H54 (cell line): ENCODE measurements at places on chromosomes 2 and 18.

DNA sequence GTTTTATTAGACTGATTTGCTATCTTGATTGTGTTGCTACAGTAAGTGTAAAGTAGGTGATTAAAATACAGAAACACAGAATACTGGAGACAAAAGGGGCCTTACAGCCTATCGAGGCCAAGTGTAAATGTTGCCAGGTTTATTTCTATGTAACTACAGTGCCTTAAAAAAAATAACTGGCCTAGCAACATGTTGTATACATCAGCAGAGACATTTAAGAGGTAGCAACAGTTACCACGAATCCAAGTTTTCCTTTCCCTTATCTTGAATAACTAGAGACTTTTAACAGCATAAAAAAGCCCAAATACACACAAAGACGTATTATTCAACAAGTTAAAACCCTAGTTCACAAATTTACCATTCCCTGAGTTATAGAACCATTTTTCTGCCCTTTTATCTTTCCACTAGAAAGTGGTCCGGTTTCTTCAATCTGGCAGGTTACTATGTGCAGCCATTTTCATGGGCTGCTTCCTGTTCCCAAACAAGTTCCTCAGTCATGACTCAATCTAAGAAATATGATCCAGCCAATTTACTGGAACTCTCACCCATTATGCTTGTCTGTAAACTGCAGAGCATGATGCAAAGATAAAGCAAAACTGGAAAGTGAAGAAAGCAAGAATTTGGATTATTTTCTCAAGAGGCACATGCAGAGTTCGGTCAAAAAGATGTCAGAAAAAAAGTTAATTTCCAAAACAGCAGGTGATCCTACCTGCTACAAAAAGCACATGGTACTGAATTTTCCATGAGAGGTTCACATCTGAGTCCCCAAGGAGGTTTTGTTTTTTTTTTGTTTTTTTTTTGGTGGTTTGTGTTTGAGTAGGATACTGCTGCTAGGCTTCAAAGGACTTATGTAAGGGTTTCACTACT, 22.2 kb downstream of the NFE2L2 start:
- DNase-seq = peak; percentile 49

DNA sequence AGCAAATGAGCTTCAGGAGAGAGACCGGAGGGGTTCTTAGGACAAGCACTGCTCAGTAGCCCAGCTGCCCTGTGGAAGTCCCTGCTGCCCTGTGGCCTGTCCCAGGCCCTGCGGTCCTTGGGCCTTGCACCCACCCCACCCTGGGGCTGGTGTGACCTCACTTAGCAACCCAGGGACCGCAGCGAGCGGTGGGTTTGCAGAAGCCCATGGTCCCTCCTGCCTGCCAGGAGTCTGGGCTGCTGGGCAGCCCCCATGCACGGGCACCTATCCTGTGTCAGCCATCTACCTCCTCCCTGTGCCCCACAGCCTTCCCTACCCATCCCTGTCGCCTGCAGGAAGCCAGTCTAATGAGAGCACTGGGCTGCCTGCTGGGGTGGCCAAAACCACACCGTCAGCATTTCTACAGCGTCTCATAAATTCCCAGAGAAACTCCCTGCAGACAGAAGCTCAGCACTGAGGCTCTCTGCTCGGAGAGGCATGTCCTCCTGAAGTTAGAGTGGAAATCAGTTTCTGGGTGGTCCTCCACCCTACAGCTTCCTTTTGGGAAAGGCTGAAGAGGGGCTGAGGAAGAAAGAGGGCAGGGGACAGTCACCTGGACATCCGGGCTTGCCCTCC, 231.1 kb upstream of the HS6ST1 start:
- no peak for DNase-seq

DNA sequence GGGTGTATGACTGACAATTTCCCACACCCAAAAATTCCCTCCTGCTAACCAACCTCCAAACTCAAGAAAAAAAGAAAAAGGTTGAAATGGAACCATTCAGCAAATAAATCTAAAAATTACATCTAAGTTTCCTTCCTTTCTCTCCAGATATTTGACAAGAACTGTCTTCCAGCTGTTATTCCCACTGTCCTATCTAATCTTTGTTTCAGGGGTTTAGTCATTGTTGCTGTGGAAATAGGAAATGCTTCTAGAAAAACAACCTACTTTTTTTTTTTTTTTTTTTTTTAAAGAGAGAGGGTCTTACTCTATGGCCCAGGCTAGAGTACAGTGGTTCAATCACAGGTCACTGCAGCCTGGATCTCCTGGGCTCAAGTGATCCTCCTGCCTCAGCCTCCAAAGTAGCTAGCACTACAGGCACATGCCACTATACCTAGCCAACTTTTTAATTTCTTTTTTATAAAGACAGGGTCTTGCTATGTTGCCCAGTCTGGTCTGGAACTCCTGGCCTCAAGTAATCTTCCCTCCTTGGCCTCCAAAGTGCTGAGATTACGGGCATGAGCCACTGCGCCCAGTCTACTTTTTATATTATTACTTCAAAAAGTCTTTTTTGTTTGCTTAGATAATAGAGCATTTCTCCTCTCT, 88.1 kb downstream of the ITSN2 start:
- no peak for DNase-seq

- no peak for DNase-seq
Observed at GRCh38 chr2:39704540-39704939, 38.8 kb downstream of the TMEM178A start.

- DNase-seq = no peak
Observed at GRCh38 chr18:1050012-1050657, 145.5 kb downstream of the ADCYAP1 start.

DNA sequence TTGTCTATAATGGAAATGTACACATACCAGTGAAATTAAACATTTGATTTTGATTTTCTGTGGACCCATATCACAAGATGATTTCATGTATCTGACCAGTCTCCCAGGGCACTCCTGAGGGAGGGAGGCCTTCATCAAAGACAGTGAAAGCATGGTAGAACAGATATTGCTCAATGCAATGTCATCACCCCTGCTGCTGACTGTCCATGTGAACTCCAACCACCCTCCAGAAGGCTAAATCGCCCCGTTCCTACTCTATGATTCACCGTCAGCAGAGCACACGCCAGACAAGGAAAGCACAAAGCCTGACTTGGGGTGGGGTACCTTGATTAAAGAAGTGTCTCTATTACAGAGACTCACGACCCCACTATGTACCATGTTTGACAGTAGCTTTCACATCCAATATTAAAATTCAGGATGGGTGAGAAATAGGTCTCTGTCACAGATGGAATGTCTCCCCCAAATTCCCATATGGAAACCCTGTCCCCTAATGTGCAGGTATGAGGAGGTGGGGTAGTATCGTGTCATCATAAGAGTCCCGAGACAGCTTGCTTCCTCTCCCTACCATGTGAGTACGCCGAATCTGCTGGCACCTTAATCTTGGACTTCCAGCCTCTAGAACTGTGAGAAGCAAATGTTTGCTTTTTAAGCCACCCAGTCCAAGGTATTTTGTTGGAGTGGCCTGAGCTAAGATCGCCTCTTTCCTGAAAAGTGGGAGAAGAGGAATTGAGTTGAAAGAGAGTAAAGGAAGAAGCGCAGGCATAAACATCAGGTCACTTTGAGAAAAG, 42.4 kb downstream of the CYB5A start:
- no peak for DNase-seq

- DNase-seq = no peak
Observed at GRCh38 chr2:171244466-171244969, 83.8 kb upstream of the TLK1 start.

GRCh38 chr2:199911052-199911876, at the start of gene C2orf69:
Gene C2orf69 (plus strand): TSS chr2:199911293. CDS start chr2:199911439, 146 bp downstream.
- peak; percentile 70 for DNase-seq

DNA sequence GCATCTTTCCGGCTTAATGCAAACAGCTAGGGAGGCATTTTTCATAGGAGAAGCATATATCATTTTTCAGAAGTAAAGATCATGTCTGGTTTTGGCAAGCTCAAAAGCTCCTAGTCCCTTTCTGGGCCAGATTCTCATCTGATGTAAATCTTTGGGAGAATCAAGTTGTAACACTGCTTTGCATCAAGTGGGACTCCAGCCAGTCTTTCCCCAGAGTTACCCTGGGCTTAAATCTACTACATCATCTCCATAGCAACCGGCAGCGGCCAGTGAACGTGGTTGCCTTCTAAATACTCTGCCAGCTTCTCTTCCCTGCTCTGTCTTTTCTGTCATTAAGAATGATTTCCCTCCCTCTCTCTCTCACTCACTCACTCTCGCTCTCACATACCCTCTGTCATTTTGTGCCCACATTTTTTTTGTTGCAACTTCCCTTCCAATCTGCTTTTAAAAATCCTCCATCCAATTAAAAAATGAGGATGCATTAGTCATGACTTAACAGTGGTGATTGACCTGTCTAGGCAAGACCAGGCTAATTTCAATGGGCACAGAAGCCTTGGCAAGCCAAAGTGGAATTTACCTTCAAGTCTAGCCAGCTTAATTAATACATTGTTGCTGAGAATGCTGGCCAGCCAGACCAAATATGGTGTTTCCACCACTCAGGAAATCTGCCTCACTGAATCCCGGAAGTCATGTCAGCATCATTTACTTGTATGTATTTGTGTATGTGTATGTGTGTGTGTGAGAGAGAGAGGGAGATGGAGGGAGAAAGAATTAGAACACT, 93.0 kb downstream of the NRP2 start:
- no peak for DNase-seq
